ENCODE measurements at places on chromosomes 3 and 15. TPM values are rescaled to one million over a fixed set of nuclear protein-coding genes. Genes with fewer than 3 reads are reported as not detected.

Gene SH2D7
- 1.2 TPM for polyA plus RNA-seq

Gene ATP1B3
- 136 TPM for polyA plus RNA-seq

Gene CLDN18
- 4.1 TPM for polyA plus RNA-seq

Gene ARRDC4
- 33.6 TPM for polyA plus RNA-seq

Gene SECISBP2L
- polyA plus RNA-seq = 63.8 TPM

Gene CCDC80
- polyA plus RNA-seq = 97.8 TPM

Gene COL6A5
- polyA plus RNA-seq = not detected

Gene FEZF2
- not detected for polyA plus RNA-seq

Gene CEMIP
- 3.2 TPM for polyA plus RNA-seq

Gene BCHE
- 6.3 TPM for polyA plus RNA-seq
